Activated CD4-positive, CD25-positive, alpha-beta regulatory T cell (primary cell): ENCODE measurements at places on chromosomes 4 and X.

GRCh38 chrX:19695884-19696283, 180.6 kb upstream of the MAP3K15 start:
- no peak for DNase-seq

GRCh38 chrX:9311421-9312160, 153.3 kb upstream of the TBL1X start:
- no peak for DNase-seq

- no peak for DNase-seq
These were observed 360.2 kb downstream of the ZIC3 start for GRCh38 chrX:137926090-137926489.

- no peak for DNase-seq
These were observed 25.1 kb upstream of the FAM156A start for GRCh38 chrX:52983321-52984000.

DNA sequence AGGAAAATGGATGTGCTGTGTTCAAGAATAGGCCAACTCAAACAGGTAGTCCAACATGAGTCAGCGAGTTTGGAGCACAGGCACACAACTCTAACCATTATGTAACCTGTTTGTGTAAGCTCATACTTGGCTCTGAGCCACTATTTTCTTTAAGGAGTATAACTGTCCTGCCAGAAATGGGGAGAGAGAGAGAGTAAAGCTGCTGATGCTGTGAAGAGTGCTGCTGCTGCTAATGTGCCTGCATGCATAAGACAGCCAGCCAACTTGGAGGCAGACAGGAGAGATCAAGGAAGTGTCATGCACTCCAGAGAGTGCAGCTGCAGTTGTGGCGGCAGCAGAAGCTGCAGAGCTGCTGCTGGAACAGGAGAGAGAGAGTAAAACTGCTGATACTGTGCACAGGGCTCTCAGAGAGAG, 11.7 kb upstream of the STATH start:
- DNase-seq = no peak

GRCh38 chrX:3532581-3533085, 180.8 kb downstream of the PRKX start:
- DNase-seq = no peak

DNA sequence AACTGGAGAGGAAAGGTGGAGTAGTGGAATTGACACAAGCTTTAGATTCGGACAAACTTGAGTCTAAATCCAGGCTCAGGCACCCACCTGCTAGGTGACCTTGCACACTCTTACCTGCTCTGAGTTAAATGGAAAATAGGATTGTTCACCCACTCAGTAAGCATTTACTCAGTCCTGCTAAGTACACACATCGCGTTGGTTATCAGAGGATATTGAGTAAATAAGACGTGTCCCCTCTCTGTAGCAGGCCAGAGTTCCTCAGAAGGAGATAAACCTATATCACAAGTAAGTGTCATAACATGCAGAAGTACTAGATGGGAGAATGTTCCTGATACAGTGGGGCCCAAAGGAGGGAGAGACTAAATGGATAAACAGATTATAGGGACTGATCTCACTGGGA, 117.7 kb downstream of the SMIM20 start:
- no peak for DNase-seq

DNA sequence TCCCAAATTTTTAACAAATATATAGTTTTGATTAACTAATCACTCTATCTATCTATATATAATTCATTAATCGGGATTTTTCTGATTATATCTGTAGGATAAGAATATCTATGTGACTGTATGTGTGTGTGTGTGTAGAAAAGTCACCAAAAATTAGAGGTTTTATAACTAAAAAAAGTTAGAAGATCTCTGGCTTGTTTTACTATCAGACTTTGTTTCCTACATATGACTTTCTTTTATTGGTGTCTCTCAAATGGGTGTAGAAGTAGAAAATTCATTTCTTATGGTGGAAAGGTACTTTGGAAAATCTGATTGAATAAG, 26.7 kb upstream of the TMPRSS11D start:
- no peak for DNase-seq

GRCh38 chr4:58275856-58276255, 1165.7 kb upstream of the IGFBP7 start:
- no peak for DNase-seq

GRCh38 chr4:146235654-146236177, 21.4 kb downstream of the REELD1 start:
- no peak for DNase-seq

DNA sequence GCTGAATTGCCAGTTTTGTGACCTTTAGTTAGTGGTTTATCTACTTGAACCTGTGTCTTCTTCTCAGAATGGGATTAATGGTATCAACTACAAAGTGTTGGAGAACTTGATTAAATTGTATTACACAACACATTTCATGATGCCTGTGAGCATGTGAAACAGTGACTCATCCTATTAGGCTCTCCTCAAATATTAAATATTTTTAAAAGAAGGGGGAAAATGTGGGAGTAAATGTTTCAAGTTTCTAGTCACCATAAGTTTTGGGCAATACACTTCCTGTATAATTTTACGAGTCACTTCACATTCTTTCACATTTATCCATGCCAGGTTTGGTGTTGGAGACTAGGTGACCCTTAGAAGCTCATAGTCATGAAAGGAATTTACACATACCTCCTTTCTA, 147.0 kb downstream of the HS3ST1 start:
- DNase-seq = no peak

DNA sequence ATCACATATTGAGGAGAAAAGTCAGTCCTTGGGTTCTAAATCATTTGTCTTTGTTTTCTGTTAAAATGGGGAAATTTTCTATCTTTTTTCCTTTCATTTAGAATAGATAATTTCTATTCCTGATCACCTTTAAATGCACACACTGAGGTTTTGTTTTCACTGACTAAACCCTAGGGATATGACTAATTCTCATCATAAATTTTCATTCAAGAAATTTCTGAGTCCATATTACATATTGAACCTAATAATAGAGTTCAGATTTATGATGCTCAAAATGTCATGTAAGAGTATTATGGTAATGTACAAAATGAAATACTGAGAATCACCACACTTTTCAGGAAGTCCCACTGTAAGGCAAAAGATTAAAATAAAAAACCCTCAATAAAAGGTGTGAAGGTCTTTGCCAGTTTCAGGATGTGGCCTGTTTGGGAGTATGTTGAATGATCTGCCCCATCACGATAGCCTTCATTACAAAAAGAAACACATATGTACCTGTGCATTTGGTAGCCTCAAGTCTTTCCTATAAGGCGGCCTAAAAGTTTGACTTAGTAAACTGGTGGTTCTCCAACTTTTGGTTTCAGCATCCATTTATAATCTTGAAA, 49.4 kb downstream of the LEF1 start:
- DNase-seq = no peak

- DNase-seq = no peak
These were observed 4.8 kb downstream of the FLNA start for GRCh38 chrX:154369449-154370299.

DNA sequence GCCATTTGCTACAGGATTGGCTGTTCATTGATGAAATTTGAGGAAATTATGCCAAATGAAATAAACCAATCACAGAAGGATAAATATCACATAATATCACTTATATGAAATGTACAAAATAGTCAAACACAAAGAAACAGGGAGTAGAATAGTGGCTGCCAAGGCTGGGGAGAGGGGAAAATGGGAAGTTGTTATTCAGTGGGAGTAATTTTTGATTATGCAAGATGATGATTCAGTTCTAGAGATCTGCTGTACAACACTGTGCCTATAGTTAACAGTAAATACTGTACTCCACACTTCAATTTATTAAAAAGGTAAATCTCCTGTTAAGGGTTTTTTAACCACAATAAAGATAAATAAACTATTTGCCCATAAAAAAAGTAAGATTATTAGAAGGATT, 101.1 kb downstream of the TMA16 start:
- no peak for DNase-seq

DNA sequence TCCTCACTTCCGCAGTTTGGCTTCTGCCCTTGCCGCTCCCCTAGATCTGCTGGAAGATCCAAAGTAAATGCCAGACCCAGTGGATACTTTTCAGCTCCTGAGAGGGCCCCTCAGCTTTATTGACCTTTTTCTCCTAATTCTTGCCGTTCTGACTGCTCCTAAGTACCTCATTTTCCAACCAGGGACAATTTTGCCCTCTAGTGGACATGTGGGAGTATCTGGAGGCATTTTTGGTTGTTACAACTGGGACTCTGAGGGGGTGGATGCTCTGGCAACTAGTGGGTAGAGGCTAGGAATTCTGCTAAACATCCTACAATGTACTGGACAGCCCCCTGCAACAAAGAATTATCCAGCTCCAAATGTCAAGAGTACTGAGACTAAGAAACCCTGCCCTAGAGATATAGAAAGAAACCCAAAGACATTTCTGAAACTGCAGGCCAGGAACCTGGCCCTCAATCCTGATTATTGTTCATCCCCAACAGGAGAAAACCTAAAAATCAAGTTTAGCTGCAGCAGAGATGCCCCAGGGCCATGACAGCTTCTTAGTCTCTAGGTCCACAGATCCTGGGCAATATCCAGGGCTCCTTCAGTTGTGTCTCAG, 3.4 kb downstream of the TEX13B start:
- no peak for DNase-seq

- no peak for DNase-seq
These were observed 36.0 kb downstream of the PF4 start for GRCh38 chr4:73945674-73946449.

DNA sequence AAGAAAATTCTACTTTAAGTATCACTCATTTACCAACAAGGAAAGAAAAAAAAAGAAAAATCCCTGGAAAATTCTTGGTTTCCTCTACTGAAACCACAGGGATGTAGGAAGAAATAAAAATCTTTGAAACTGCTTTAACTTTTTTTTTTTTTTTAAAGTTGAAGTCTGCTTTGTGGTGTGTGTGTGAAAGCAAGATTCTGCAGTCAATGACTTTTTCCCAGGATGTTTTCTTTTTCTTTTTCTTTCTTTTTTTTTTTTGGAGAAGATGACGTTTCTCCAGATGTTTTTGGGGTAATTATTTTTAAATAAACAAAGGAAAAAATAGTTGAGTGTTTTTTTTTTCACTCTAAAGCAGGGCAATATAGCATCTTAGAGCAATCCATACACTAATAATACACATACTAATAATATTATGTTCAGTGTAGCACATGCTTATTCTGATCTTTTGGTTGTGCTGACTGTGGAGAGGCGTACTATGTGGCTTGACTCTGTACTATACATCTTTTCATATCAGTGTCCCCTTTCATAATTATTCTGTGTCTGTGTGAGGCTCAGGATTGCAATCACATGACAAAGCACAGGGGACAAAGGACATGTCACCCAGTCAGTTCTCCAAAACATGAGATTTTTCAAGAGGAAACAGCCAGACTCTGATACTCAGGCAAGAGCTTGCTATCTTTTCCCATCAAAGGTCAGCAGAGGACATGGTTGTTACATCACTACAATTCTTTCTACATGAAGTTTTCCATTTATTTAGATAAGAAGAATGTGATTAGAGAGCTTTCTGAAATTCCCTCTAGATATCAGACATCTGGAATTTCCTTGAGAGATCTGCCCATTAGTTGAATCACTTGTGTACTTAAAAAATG, 111.0 kb downstream of the PDE5A start:
- no peak for DNase-seq

- DNase-seq = no peak
These were observed 594 bp downstream of the MSMO1 start for GRCh38 chr4:165328101-165328425.

GRCh38 chr4:179486570-179487335, 2044.5 kb upstream of the AGA start:
- no peak for DNase-seq

GRCh38 chr4:112386071-112386470, 88.9 kb downstream of the ALPK1 start:
- no peak for DNase-seq

DNA sequence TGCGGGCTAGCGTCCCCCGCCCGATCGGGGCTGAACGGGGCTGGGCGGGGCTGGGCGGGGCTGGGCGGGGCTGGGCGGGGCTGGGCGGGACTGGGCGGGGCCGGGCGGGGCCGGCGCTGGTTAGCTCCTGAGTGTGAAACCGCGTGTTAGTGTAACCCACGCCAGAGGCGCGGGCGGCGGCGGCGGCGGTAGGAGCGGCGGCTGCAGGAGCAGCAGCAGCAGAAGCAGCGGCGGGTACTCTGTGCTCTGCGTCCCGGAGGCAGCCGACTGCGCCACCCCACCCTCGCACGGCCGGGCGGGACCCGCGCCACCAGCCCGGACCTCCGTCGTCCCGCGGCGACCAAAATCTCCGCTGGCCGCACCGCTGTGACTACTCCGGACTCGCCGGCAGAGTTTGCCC, 128.1 kb downstream of the LAS1L start:
- no peak for DNase-seq

GRCh38 chrX:95884186-95884585, 800.5 kb upstream of the DIAPH2 start:
- DNase-seq = no peak

- DNase-seq = no peak
These were observed 995 bp downstream of the SMARCA5 start for GRCh38 chr4:143514497-143514896.

GRCh38 chr4:151930372-151930771, 169.6 kb upstream of the GATB start:
- DNase-seq = no peak

DNA sequence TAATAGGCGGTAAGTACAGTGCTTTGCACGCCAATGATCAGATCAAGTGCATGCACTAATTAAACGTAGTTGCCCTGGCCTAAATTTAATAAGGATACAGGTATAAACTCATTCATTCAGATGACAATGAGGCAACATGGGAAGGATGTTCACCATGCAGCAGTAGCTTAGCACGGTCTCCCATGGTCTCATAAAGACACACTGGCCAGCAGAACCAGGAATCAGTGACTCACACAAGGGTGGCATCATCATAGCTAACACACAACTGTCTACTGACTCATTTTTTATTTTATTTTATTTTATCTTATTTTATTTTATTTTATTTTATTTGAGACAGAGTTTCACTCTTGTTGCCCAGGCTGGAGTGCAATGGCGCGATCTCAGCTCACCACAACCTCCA, 42.7 kb downstream of the TMEM156 start:
- no peak for DNase-seq

GRCh38 chrX:63919081-63919480, 134.1 kb upstream of the ARHGEF9 start:
- no peak for DNase-seq

GRCh38 chr4:36677112-36677511, 395.7 kb downstream of the DTHD1 start:
- no peak for DNase-seq

GRCh38 chr4:143230683-143231082, 46.0 kb downstream of the USP38 start:
- no peak for DNase-seq

DNA sequence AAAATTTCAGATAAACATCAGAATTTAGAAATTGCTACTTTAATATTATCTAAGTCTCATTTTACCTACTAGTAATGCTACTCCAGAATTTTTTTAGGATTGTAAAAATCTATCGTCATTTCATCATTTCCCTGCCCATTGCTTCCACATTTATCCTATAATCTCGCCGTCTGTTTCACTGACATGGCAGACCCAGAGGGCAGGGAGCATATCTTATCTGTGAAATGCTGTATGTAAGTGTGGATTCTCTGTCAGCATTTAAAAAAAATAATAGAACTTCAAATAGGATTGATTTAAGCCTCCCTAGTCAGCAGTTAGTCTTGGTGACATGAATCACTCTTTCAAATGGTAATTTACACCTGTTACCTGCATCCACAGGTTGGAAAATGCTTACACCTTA, 314.4 kb downstream of the PCDH7 start:
- DNase-seq = no peak
